Spinal cord (tissue), 10 donors: ENCODE measurements at places on chromosomes 12 and 14.

DNA sequence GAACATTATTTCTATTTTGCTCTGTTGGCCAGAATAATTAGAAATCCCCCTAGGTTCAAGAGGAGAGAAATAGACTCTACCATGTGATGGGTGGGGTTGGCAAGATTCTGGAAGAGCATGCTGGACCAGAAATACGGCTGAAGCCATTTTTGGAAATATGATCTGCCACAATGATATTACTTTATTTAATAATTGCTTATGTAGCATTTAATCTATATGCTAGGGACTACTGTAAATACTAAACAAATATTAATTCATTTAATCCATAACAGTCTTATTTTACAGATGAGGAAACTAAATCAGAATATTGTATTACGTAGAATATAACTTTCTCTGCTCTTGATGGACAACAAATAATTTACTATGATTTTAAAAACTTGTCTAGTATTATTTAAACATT, 193.7 kb downstream of the RAD51B start:
- DNase-seq, result no peak

DNA sequence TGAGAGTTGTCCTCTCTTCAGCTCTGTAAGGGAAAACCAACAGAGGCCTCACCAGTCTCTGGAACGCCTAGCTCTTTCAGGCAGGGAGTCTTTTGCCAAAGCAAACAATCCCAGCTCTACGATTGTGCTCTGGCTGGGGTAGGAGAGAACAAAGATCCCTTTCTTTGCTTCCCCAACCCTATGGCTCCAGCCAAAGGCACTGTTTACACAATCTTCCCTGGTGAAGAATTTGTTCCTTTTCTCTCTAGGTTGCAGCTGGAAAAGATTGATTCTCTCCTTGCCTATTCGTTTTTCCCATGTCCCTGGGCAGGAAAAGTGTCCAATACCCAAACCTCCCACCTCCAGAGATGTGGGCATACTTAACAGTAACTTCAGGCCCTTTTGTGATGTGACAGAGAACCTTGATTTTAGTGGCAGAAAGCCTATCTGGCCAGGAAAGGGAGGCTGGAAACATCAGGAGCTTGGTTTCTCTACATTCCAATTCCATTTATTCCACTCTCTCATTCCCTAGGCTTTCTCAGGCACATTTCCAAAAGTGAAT, 16.8 kb downstream of the ATP5MC2 start:
- peak; percentile 92 for DNase-seq

GRCh38 chr12:66942741-66943465, 264.0 kb upstream of the GRIP1 start:
- no peak for DNase-seq

GRCh38 chr14:68522510-68523325, 270.1 kb downstream of the ZFP36L1 start:
- no peak for DNase-seq

- no peak for DNase-seq
Measured at GRCh38 chr12:131603106-131603938, 107.6 kb upstream of the SFSWAP start.

DNA sequence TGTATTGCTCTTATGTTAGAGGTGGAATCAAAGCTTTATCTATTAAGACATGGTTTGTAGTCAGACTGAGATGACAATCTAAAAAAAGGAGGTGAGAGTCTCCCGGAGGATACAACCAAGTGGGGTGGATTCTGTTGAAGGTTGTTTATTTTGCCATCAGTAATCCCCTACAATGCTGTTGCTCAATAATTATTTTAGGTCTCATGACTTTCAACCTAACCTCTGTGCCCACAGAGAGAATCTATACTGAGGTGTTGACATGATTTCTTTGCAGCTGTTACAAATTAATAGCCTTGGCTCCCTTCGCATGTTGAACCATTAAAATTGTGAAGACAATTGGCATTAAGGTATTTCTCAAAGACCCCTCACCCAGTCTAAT, 28.7 kb upstream of the FOS start:
- no peak for DNase-seq

DNA sequence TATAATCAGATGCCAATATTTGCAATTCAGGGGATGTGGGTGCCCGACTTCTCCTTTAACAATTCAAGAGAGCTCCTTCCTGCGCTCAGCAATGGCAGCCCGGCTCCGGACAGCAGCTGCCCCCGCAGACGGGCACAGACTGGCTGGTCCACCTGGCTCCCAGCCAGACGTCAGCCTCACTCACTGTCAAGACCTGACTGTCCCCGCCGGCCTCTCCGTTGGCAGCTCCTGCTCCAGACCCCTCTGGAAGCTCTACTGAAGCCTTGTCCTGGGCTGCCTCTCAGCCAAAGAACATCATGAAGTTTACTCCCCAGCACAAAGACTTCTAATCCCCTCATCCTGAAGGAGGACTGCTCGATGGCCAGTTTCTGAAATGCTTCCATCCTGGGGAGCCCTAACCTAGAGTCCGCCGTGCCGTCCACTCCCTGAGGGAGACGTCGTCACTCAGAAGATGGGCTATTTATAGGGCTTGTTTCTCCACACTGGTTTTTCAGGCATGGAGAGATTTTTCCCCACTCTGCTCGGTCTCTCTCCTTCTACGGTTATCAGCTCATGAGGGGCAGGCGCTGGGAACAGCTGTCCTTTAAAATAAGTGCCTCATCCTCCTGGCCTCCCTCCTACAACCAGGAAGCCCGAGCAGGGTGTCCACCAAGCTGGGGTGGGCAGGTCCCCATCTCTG, 126.2 kb downstream of the RFLNA start:
- DNase-seq, result peak; percentile 47

DNA sequence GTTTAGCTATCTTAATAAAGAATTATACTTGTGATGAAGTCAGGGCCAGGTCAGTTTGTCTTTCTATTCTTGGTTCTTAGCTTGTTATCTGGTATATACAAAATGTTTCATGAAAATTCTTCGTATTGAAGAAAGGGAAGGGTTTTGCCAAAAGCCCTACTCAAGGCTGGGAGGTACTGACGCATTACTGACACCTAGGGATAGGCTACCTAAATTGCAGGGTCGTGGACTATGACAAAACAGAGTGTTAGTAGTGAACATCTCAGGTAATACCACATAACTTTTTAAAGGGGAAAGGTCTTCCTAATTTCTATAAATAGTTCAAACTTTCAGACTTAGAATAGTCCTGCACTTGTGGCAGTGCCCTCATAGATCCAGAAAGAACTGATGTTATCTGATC, 246.3 kb downstream of the RGS6 start:
- DNase-seq, result no peak

DNA sequence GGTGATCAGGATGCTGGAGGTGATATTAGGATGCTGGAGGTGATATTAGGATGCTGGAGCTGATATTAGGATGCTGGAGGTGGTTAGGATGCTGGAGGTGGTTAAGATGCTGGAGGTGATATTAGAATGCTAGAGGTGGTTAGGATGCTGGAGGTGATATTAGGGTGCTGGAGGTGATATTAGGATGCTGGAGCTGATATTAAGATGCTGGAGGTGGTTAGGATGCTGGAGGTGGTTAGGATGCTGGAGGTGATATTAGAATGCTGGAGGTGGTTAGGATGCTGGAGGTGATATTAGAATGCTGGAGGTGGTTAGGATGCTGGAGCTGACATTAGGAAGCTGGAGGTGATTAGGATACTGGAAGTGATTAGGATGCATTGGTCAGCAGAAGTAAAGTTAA, 101.4 kb downstream of the CALM1 start:
- DNase-seq, result no peak

- DNase-seq, result no peak
Measured at GRCh38 chr14:54877015-54877702, 25.5 kb downstream of the GCH1 start.

DNA sequence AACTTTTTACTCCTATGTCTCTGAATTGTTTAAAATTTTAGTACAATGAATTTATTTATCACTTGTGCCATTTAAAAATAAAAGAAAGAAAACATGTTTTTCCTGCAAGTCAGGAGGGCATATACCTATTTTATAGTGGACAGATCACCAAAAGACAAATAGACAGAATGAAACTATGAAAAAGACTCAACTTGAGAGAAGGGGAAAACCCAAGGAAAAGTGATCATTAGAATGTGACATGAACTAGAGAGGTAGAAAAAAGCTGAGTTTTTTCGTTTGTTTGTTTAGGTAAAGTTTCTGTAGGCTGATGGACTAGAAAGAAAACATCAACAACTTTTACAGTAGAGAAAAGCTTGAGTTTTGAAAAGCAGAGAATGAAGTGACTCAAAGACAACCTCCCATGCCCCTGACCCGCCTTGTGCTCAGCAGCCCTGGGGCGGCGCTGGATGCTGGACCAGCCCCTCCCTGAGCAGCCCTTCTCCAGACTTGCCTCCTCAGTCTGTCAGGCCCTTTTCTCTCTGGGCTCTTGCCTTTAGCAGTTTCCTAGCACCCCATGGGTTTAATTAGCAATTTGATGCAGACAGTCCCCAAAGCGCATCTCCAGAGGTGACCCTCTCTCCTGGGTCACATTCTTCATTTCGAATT, 95.1 kb upstream of the ARID2 start:
- DNase-seq, result no peak

GRCh38 chr12:95529693-95530225, 21.5 kb downstream of the USP44 start:
- DNase-seq, result no peak

- no peak for DNase-seq
Measured at GRCh38 chr14:102344485-102344884, 18.2 kb downstream of the CINP start.

DNA sequence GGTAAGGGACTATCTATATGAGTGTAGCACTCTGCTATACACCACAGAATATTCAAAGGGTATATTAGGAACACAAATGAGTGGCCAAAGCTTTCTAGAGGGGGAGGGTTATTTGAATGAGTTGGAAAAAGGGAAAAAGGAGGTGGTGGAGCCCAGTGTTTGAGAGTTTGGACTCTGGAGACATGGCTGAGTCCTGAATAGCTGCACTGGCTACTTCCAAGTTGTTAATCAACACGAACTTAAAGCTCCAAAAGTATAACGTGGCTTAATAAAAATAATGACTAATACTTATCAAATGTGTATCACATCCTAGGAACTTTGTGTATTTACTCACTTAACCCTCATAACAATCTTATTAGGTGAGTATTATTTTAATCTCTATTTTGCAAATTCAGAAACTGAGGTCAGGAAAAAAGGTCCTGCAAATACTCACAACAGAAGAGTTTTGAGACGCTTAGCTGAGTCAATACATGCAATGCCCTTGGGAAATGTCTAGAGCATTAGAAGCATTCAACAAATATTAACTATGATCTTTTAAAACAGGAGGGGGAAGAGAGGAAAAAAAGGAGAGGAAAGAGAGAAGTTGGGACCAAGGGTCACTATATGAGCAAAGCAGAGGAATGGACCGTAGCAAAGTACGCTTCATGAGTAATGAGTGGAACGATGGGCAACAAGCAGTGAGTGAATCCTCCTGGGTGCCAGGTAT, 189.5 kb upstream of the HMGA2 start:
- DNase-seq, result no peak

- DNase-seq, result no peak
Measured at GRCh38 chr12:40238979-40239378, 14.2 kb downstream of the LRRK2 start.

DNA sequence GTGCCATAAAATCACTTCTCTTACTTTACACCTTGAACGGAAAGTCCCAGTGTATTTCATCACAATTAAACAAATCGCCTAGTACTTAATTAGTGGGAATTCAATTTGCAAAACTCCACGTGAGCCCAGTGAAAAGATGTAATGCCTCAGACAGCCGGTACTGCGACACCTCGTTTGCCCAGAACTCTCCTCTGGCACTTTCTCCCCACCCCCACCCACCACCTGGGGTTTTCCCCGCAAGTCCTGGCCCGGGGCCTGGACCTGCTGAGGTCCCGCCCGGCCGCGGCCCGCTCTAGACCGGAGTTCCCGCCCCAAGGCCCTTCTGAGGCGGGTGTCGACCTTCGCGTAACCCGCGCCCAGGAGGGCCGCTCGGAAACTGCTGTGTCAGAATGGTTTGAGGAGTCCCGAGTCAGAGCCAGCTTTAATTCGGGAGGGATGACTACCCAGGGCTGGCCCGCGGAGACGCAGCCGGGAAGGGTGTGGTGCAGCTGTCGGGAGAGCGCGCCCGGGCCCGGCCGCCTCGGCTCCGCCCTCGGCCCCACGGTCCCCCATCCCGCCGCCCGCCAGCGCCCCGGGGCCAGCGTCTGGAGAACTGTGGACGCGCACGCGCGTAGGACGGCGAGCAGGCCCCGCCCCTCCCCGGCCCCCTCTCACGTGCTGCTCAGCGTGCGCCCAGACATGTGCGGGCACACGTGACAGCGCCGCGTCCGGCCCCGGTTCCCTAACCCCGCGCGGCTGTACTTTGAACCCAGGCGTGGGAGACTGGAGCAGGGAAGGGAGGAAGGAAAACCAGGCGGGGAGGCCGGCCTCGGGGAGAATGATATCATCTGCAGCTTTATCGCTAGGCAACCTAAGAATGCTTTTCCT, 10.8 kb downstream of the BHLHE41 start:
- peak; percentile 81 for DNase-seq

DNA sequence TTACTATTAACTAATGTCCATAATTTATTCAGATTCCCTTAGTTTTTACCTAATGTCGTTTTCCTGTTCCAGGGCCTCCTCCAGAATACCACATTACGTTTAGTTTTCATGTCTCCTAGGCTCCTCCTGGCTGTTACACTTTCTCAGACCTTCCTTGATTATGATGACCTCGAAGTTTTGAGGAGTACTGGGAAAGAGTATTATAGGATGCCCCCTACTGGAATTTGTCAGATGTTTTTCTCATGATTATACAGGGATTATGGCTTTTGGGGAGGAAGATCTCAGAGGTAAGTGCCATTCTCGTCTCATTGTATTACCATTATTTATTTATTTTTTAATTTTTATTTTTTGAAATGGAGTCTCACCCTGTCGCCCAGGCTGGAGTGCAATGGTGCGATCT, 17.7 kb upstream of the C1S start:
- DNase-seq, result no peak

DNA sequence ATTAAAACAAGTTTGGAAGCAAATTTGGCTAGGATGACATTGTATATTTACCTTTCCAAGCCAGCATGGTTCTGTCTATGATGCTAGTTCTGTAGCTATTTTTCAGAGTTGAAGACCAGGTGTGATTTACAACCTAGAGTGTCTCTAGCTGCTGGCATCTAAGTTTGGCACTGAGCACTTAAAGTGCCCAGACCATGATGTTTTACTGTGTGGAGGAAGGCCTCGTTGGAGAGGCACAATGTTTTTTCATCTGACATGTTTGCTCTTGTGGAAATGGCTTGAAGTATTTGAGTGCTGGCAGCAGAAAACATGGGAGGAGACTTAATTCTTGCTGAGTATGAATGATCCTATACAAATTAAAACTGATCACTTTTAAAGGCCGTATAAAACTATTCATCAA, 13.0 kb upstream of the C12orf71 start:
- no peak for DNase-seq

- DNase-seq, result no peak
Measured at GRCh38 chr12:69779928-69780327, 41.3 kb downstream of the RAB3IP start.

- peak; percentile 37 for DNase-seq
Measured at GRCh38 chr12:131387281-131388163, 323.4 kb upstream of the SFSWAP start.

- no peak for DNase-seq
Measured at GRCh38 chr14:73944432-73945158, 5.3 kb downstream of the FAM161B start.

- no peak for DNase-seq
Measured at GRCh38 chr12:12992418-12993130, 7.5 kb downstream of the HEBP1 start.
